Stimulated activated CD8-positive, alpha-beta memory T cell treated with anti-CD3 and anti-CD28 coated beads, Interleukin-4, amount 100 ng/mL, for 24 hours (primary cell): ENCODE measurements at places on chromosomes 13 and 19.

- no peak for DNase-seq
Measured at GRCh38 chr19:45790942-45791341, 1.7 kb downstream of the DMWD start.

DNA sequence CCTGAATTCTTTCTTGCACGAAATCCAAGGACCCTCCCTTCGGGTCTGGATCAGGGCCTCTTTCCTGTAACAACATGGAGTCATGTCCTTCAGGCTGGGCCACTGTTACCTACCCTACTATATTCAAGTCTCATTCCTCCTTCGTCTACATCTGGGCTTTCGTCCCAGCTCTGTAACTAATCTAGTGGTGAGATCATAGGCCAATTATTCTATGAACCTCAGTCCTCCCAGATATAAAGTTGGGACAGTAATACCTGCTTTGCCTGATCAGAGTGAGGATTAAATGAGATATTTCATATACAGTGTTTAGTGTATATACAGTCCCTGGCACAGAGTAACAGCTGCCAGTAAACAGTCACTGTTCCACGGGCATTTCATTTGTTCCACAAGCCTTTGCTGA is 48.3 kb upstream of the ATP12A start:
- no peak for DNase-seq

DNA sequence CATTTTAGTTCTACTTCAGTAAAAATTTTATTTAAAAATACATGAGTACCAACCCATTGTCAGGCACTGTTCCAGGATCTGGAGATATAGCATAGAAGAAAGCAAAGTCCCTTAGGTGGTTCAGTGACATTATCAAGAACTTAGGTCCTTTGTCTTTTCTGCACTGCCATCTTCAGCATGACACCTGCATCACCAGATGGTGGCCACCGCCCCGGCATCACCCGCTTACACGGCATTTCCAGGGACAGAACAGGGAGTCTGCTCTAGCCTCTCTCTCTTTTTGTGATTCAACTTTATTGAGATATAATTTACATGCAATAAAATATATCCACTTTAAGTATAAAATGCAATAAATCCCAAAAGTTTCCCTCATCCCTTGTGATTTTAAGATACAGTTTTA is 23.5 kb downstream of the DYRK1B start:
- DNase-seq, result no peak

DNA sequence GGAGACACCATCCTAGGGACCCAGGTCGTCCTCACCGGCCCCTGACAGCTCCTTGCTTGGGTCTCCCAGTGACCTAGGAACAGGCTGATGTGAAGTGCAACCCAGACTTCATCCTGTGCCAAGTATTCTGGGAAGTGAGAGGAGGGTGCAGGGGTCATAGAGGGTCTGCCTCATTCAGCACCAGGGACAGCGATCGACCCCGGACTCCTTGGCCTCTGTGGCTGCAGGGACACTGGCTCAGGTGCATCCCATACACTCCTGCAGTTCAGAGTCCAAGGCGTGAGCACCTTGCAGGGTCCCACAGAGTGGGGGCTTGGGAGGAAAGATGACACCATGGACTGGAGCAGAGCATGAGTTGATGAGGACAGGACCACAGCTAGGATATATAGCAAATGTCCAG is 10.0 kb upstream of the OR10H2 start:
- no peak for DNase-seq

DNA sequence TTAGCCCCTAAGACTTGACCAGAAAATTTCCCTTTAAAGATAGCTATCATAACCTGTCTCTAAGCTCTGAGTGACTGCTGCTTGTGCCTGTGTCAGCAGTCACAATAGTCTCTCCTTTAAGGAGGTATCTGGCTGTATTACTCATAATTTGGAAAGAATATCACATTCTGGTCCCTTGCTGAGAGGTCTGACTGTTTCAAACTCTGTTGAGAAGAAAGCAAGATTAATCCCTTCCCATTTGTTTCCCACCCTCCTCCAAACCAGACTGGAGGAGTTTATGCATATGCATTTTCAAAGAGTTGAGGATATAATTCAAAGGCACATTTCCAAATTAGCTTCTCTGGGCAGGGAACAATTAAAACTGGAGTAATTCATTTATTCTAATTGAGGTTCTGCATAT is 2.3 kb downstream of the HTR2A start:
- no peak for DNase-seq

DNA sequence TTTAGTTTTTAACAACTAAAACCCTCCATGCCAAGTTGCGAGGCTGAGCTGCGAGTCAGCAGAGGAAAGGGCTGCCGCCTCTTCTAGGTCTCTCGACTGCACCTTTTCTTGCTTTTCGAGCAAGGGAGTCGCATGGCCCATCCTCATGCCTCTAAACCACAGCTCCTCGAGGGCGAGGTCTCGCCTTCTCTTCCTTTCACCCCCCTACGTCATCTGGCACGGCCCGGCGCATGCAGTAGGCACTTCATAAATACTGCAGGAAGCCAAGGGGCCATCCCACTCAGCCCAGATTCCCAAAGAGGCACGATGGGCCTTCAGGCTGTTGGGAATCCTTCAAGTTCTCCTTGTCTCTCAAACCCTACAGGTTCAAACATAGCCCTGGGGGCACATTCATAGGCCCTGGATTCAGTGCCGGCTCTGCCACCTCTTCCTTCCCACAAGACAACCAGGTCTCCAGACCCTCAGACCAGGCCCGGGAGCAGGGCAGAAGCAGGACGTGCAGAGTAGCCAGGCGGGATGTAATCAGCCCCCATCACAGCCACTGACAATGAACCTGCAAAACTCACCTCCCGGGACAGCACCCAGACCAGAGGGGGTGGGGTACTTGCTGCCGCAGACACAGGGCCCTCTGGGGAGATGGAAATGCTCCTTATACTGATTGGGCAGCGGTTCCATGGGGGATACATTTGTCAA is 41.7 kb downstream of the GGACT start:
- DNase-seq, result no peak

DNA sequence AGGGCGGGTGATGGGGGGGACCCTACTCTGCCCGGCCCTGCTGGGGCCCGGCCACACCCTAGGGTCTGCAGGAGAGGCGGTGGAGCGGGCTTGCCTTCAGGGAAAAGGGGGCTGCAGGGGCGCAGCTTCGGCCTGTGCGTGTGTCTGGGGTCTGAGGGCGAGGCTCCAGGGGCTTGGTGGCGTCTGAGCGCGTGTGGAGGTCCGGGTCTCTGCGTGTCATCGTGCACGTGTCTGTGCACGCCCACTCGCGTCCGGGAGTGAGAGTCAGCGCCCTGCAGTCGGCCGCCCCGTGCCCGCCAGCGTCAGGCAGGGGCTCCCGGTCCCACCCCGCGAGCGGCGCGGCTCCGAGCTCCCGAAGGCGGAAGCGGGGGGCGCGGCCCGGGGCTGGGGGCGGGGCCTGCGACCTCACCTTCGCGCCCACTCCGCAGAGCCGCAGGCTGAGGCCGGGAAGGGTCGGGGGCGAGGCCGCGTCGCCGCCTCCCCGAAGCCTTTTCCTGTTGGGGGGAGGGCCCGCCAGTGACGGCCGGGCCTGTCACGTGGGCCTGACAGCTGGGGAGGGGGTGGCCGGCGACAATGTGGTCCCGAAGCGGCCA is at the start of gene ARHGAP45:
Gene ARHGAP45 (plus strand): TSS at position 420 of the 593 bp plus-strand sequence. CDS start 239 bp downstream, outside the sequence.
- peak; percentile 79 for DNase-seq

DNA sequence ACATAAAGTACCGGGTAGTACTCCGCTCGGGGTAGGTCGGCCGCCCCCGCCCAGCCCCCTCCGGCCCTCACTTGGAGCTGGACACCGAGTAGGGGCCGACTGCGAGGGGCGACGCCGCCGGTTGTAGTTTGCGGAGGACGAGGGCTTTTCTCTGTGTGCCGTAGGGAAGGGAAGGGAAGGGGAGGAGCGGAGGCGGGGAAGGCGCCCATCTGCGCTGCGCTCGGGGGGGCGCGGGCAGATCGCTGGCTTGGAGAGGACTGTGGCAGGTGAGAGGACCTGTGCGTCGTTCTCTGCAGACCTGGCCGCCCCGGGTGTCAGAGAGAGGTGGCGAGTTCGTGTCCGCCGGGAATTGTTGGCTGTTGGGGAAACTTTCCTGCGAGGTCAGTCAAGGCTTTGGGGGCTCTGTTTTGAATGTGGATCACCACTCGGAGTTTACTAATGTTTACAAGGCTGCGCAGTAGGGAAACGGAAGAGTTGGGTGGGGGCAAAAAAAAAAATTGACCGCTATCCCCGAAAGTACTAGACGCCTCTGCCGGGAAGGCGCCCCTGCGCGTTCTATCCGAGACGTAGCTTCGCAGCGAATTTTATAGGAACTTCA is 1.4 kb downstream of the ING1 start:
- peak; percentile 26 for DNase-seq

DNA sequence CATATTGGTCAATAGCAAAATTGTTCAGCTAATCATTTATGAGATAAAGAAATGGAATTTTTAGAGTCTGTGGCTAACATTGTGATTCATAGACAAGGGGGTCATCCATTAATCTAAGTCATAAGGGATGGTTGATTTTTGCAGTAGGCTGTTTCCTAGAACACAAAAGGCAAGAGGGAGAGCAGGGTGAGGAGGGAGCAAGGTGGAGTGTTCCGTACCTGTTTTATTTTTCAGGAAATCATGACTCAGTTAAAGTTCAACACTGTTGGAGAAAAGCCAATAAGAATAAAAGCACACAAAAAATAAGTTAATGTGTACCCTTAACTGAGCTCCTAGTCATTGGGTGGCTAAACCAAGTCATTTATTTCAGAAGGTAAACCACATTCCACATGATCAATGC is 512.4 kb upstream of the ATXN8OS start:
- no peak for DNase-seq

GRCh38 chr19:47176071-47176626 is 45.5 kb downstream of the SAE1 start:
- no peak for DNase-seq

DNA sequence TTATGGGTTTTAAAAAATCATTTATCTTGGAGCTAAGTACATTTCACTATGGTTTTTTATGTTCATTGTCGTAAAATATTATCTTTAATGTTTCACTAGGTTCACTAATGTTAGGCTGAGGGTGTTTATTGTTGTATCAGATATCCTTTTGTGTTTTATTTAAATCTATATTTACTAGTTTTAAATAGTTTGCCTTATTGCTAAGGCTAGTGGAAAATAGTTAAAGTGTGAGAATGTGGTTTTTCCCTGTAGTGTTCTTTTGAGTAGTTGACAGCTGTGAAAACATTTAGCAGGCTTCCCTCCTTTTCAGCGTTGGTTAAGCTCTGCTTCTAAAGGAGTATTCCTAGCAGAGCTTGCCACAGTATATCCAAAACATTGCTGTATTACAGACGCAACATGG is 139.0 kb downstream of the TM9SF2 start:
- DNase-seq, result no peak

- no peak for DNase-seq
Measured at GRCh38 chr19:33273065-33273736, 29.1 kb downstream of the CEBPA start.

DNA sequence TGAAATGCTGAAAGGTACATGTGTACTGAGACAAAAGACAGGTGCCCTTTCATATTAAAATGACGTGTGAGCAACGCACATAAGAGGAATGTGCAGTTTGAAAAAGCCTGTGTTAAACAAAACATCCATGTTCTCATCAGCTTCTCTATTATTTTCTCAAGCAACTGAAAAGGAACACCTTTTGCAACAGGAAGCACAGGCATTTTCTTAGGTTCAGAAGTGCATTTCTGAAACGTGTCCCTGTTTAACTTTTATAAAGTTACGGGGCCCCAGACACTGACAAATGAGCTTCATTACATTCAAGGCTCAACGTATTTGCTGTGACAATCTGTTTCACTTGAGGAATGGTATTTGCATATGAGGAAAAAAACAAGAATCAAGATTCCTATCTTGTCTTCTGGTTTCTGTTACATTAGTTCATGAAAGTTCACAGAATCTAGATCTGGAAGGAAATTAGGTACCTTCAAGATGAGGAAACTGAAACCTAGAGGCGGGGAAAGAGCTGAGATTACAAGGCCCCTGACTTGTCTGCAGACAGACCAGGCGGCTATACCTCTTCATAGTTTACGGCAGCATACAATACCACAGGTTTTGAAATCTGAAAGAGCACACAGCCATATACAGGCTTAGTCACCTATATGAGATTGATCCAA is 431.7 kb downstream of the KLF12 start:
- no peak for DNase-seq

- DNase-seq, result no peak
Measured at GRCh38 chr13:51004111-51004865, 94.7 kb downstream of the RNASEH2B start.

GRCh38 chr13:20526664-20527063 is 1.0 kb upstream of the CRYL1 start:
- DNase-seq, result no peak

DNA sequence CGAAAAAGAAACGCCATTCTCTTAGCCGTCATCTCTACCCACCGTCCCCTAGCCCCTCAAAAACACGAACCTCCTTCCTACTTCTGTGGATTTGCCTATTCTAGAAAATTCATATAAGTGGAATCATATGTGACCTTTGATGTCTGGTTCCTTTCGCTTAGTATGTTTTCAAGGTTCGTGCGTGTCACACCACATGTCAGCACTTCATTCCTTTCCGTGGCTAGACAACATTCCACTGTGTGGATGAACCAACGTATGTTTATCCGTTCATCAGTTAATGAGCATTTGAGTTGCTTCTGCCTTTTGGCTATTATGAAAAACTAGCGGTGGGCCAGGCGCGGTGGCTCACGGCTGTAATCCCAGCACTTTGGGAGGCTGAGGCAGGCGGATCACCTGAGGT is 14.0 kb upstream of the PPP1R12C start:
- no peak for DNase-seq

DNA sequence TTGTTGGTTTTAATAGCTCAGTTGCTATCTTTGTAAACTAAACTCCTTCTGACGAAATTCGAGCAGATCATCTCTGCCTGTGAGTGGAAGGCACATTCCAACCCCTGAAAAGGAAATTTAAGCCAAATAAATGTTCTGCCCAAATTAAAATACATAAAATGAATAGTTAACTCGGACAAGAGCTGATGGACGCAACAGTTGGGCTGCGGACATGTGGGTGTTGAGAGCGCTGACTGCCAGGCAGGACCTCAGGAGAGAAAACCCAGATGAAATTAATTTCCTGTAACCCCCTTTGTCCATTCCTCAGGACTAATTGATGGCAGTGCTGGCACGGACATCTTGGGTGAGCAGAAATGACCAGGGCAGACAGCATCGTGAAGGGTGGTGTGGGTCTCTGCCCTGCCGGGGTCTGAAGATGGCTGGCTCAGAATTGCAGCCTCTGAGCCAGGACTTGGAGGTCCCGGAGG is 86.5 kb downstream of the TSHZ3 start:
- no peak for DNase-seq
